ENCODE measurements at places on chromosomes 2 and 18.

DNA sequence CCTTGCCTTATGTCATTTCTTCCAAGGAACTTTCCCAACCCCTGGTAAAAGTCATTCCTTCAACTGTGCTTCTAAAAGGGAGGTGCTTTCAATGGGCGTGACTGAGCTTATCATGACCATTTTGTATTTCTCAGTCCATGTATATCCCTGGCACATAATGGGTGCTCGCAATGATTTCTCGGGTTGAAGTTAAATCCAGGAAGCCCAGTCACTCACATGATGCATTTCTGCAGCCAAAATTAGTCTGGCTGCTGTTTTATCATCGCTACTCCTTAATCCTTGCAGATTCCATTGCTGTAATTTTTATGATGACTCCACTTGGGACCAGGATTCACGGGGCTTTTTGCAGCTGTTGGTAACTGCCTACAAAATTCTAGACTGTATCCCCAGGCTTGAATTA is 25.9 kb upstream of the RFX8 start:
- DNase-seq, result no peak

GRCh38 chr2:20062615-20063545 is 11.5 kb upstream of the LAPTM4A start:
- DNase-seq, result no peak

GRCh38 chr2:120978359-120979050 is 242.8 kb downstream of the GLI2 start:
- DNase-seq, result no peak

DNA sequence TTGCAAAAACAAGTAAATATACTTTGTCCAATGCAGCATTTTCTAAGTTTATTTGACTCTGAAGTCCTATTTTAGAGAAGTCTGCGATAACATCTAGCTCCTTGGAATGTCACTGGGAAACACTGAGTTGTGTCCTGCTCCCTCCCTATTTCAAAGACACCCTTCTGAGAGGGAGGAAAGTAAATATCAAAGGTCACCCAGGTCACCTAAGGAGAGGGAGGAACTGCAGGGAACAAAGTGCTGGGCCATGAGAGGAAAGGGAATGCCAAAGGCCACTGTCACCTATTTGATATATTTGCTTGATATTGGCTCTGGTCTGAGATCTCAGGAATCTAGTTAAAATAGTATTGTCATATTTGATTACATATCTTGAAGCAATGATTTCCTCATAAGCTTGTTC is 201.3 kb downstream of the GCA start:
- no peak for DNase-seq

DNA sequence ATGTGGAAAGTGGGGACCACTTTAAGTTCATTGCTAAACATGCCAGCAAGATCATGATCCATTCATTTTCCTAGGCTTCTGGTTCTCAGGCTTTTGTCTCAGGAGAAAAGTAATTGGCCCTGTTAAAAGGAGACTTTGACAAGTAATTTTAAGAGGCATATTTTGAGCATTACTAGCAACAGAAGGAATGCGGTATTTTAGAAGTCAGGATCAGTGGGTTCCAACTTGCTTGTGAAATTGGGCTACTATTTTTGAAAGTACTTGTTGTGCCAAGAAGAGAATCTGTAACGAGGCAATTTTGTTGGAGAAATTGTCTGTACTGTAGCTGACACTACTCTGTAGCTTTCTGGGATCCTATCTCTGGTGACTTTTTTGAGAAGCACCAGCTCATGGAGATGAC is 59.4 kb downstream of the CERS6 start:
- no peak for DNase-seq

DNA sequence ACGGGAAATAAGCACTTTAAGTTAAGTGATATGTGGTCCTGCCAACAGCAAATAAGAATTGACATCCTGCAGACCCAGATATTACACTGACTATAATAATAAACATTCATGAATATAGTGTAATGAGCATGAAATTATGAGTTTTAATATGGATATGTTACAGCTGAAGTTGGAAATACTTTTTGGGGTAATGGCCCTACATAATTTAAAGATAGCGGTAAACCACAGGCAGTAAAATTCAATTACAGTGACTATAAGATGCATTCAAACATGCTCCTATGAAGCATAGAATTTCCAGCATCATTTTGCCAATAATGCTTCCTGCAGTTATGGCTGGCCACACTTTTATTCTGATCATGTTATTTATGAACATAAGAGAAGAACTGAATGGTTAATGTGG is 49.4 kb upstream of the LRRTM4 start:
- DNase-seq, result no peak

DNA sequence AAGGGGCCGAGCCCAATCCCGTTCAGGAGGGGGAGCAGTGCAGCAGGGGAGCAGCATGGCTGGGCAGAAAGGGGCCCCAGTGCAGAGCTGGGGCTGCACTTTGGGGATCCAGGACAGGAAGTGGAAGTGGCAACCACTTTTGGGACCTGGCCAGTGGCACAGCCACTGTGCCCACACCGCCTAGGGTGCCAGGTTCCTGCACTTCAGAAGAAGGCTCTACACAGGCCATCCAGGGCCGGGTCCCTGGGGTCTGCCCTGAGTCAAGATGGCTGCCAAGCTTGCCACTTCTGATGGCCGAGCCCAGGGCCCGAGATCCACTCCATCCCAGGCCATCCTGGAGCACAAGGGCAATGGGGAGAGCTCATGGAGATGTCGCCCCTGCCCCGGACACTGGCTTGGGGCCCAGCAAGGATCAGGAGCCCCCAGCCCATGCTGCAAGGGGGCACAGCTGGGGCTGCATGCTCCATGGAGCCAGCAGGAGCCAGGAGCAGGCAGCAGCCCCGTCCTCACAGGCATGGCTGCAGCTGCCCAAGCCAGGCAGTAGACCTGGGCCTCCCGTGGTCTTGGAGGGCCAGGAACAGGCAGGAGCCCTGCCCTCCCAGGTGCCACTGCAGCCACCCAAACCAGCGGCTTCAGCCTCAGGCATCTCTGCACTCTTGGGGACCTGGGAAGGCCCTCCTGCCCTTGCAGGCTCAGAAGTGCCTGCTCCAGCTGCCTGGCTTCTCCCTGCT is 35.0 kb upstream of the ID2 start:
- no peak for DNase-seq

- DNase-seq, result no peak
Observed at GRCh38 chr2:133377021-133377481, 191.2 kb downstream of the NCKAP5 start.

DNA sequence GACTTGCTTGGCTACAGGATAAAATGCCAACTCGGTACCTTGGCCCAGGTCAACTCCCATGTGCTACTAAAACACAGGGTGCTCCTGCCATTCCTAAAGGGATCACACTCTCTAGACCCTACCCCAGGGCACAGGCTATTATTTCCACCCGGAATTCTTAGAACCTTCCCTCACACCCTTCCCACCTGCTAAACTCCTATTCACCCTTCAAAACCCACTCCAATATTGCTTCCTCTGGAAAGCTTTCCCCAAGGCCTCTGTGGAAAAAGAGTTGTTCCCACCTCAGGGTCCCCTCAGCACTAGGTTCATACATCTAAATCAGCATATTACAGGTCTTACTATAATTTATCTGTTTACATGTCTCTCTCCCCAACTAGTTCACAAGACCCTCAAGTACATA is 75.0 kb upstream of the TANC1 start:
- DNase-seq, result no peak

GRCh38 chr18:9916077-9916639 is 2.3 kb downstream of the VAPA start:
- DNase-seq, result no peak

DNA sequence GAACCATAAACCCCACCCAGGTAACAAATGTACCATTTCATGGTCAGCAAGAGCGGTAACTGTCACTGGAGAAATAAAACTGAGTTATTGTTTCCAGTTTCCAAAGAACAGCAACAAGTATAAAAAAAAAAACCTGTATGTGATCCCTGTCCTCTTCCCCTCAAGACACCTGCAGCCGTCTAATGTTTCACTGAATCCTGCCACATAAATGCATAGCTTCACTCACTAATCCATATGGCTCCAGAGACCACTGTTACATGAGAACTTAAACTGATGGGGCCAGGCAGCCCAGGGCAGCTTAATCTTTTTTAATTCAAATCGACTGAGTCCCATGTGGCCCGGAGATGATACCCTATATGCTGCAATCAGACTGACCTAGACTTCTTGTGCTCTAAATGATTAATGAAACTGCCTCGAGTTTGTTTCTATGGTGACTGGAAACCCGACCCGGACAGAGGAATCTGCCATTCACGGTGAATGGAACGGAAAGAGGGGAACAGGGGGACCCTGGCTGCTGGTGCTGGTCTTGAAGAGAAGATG is 60.9 kb upstream of the SIX2 start:
- DNase-seq, result peak; percentile 16

- no peak for DNase-seq
Observed at GRCh38 chr2:231613331-231613662, 20.6 kb downstream of the TEX44 start.

DNA sequence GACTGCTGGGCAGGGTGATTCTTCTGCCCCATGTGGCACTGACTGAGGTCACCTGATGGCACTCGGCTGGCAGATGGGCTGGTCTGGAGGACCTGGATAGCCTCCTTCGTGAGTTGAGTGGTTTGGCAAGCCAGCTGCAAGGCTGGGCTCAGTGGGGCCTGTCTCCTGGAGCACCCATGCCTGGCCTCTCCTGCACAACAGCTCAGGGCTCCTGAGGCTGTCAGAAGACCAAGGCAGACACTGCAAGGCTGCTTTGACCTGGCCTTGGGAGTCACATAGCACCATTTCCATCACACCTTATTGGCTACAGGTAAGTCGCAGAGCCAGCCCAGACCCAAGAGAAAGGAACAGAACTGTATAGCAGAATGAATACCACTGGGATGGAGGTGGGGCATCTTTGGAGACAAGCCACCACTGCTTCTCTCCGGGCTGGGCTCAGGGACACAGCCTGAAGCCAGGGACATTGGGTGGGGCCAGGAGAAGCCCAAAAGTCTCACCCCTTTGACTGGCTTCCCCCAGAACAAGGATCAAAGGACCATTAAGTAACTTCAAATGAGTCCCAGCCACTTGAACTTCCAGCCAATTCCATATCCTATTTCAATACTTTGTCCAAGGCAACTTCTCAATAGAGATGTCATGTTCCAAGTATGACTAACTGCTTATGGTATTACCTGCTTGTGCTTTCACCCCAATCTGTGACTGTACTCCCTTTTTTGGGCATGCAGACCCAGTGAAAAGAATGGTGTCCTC is 156.3 kb downstream of the CABLES1 start:
- DNase-seq, result no peak

GRCh38 chr2:220377482-220378155 is 750.2 kb downstream of the SLC4A3 start:
- no peak for DNase-seq

GRCh38 chr18:6857300-6857699 is 127.8 kb downstream of the ARHGAP28 start:
- DNase-seq, result no peak

GRCh38 chr2:126643972-126644371 is 12.0 kb upstream of the GYPC start:
- no peak for DNase-seq

DNA sequence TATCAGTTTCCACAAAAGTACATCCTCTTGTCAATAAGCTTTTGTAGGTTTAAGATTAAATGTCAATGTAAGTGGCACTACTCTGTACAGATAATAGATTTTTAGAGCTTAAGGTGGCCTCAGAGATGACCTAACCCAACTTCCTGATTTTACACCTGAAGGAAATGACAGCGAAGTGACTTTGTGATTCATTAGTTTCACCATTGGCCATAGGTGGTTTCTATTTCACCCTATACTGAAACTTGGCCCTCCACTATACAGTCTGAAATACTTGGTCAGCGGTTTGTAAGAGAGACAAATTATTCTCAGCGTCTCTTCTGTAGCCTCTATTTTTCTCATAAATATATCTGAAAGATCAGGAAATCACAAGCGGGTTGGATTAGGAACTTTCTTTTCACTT is 330.4 kb upstream of the FAM98A start:
- no peak for DNase-seq

DNA sequence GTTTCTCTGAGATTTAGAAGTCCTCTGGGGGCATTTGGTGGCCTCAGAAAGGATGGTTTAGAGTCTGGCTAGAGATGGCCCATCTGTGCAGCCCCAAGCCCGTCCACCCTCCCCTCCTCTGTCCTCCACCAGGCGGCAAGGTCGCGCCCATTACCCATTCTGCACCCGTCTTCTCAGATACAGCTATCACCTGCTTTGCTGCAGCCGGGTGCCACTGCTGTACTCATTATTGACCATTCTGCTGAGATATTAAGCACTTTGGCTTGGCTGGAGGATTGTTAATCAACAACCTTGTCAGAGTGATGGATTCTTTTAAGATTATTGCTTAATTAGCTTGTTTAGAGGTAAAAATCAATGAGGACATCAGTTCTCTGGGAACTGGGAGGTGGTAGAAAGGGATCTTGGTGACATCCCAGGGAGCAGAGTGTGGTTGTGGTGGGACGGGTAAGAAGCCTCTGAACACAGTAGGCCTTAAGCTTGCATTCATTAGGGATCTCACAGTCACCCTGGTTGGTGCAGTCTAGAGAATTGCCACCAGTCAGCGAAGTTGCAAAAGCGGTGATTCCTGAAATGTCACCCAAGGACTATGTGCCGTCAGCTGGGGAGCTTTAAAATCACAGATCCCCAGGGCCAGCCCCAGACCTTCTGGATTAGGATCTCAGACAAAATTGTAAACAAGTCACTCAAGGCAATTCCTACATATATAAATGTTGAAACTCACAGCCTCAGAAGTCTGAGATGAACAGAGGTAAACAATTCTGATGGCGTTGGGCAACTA is 90.9 kb downstream of the CAPN13 start:
- peak; percentile 35 for DNase-seq

DNA sequence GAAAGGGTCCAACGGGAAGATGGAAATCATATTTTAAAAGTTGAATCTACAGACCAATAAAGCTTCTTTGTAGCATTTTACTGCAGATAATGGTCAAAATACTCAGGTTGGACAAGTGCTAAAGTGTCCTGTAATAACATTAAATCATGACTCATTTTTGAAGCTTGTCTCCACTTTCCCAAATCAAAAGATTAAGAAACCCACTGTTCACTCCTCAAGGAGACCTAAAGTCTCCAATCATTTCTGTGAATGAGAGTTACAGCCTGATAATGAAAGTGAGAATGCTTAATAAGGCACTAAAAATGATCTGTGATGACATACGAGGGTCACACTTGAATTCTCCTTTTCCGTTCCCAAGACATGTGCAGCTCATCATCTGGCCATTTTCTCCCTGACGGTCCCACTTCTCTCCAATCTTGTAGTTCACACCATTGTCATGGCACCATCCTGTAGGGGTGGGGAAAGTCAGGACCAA is 53.4 kb downstream of the ATIC start:
- no peak for DNase-seq

DNA sequence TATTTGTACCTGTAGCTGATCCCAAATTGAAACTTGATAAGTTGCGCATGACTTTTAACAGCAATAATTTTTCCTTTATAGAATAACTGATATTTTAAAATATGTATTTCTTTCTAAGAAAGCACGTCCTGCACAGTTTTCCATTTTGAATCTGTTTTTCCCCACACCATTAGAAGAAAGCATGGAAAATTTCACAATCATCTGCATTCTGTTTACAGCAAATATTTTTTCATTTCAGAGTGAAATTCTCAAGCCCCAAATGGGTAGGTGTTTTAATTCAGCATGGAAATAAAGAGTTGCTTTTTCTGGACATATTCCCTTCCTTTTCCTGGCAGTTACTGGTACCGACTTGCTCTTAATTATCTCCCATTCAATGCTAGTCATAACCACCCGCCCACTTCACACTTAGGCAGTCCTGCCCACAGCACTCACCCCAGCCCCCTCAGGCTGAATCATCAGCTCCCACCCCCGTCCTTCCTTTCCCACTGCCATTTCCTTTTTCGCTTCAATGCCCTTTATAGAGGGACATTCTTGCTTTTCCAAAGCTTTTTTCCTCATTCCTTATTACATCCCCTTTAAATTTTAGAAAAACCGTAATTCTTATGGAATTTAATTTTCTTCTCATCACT is 89.2 kb upstream of the GLS start:
- DNase-seq, result peak; percentile 64
